ENCODE measurements at places on chromosomes 6 and 20.

GRCh38 chr6:107976155-107976783 is 18.3 kb upstream of the SEC63 start:
- no peak for DNase-seq

DNA sequence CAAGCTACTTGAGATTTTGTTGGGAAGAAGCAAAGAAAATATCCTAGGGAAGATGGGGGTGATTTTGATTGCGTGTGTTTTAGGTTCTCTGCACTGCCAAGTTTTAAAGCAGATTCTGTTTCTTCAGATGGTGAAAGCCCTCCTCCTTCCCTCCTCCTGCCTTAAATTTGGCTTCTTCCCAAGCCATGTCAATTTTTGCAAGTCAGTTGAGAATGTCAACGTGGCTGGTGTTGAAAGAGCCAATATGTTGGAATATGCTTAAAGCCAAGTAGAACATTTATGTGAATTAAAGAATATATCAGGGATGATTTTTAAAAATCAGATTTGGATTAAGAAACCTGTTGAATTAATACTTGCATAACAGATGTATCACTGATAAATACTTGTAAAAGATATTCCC is 270.8 kb downstream of the ARID1B start:
- no peak for DNase-seq

GRCh38 chr20:50569864-50570836 is 60.0 kb downstream of the PTPN1 start:
- DNase-seq, result no peak

GRCh38 chr6:169592558-169592957 is 109.3 kb downstream of the WDR27 start:
- no peak for DNase-seq

DNA sequence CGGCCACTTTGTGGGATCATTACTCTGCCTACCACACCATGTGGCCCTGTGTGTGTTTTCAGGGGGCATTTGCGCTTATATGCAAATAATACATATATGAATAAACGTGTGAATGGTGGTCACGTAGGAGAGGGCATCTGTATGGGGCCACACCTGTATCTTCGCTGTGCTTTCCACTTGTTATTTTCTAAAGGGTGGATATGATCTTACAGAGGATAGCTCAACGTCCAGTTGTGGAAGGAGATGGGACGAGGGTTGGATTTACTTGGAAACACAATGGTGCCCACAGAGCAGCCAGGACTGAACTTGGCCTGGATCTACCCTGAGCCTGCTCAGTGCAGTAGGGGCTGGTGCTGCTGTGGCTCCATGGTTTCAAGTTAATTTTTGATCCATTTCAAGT is 93.3 kb downstream of the YTHDF1 start:
- no peak for DNase-seq

- DNase-seq, result no peak
Observed at GRCh38 chr6:134047673-134048072, 4.8 kb downstream of the SLC2A12 start.

- DNase-seq, result no peak
Observed at GRCh38 chr6:53792016-53792415, 2.8 kb upstream of the LRRC1 start.

DNA sequence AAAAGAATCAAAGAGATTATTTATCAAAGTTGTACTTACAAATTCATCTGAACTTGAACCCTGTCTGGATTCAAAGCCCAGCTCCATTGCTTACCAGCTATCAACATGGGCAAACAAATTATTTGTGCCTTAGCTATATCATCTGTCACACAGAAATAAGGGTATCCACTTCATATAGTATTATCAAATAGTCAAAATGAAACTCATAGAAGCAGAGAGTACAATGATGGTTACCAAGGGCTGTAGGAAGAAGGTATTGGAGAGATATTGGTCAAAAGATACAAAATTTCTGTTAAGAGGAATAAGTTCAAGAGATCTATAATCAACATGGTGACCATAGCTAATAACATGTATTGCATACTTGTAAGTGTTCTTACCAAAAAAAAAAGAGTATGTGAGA is 87.8 kb upstream of the CCDC28A start:
- DNase-seq, result no peak

DNA sequence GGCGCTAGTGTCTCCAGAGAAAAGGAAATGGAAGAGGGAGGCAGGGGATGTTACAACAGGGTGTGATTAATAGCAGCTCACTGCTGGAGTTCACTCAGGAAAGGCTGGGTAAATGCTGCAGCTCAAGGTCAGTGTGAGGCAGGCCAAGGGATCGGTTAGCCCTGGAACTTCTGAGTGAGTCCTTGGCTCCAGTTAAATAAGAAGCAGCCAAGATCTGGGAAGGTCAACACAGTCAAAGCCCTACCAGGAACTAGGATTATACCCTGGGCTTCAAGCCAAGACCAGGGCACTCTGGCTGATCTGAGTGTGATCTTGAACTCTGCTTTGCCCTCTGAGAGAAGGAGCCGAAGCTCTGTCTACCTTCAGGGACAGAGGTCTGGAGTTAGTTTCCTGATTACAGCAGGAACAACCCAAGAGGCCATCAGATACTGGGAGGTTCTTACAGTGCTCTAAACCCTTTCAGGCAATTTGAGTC is 44.3 kb downstream of the TPD52L1 start:
- peak; percentile 75 for DNase-seq

- DNase-seq, result peak; percentile 96
Observed at GRCh38 chr6:26312501-26313397, 52.2 kb upstream of the BTN3A2 start.

Data from NCI-H2029 treated with DMSO at 0.1 percent for 48 hours (cell line).